ENCODE measurements at places on chromosomes 1 and 21. TPM values are rescaled to one million over a fixed set of nuclear protein-coding genes. Genes with fewer than 3 reads are reported as not detected.

The CLCA4 gene
- not detected for polyA plus RNA-seq

The OR10J1 gene
- polyA plus RNA-seq, result not detected

The CASZ1 gene
- 0.34 TPM for polyA plus RNA-seq

The WDR77 gene
- 62.0 TPM for polyA plus RNA-seq

The MSH4 gene
- polyA plus RNA-seq, result not detected

The FCGR1A gene
- polyA plus RNA-seq, result not detected

The VSIG8 gene
- polyA plus RNA-seq, result not detected

The MYOG gene
- polyA plus RNA-seq, result 0.03 TPM

The SYTL1 gene
- polyA plus RNA-seq, result 0.02 TPM

- DNase-seq, result peak; percentile 23
Measured at GRCh38 chr1:45685308-45686014, 872 bp downstream of the GPBP1L1 start.

GRCh38 chr1:197660389-197660788, 114.9 kb downstream of the DENND1B start:
- DNase-seq, result peak; percentile 51

- DNase-seq, result peak; percentile 37
Measured at GRCh38 chr1:114152508-114153260, 985 bp downstream of the SYT6 start.

DNA sequence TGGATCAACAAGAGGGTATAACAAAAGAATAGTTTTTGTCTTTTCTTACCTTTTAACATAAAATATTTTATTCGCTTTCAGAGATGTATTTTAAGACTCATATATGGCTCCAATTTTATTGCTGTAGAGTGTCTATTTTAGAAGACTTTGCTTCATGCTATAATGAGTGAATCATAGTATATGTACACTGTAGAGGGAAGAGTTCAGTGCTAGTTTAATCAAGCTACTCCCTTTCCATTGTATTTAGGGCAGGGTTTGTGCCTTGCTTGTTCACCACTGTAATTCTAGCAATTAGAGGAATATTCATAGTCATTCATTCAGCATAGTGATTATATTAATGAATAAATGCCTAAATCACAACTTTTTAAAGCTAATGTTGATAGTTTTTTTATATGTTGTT, 78.8 kb downstream of the CEP350 start:
- no peak for DNase-seq

DNA sequence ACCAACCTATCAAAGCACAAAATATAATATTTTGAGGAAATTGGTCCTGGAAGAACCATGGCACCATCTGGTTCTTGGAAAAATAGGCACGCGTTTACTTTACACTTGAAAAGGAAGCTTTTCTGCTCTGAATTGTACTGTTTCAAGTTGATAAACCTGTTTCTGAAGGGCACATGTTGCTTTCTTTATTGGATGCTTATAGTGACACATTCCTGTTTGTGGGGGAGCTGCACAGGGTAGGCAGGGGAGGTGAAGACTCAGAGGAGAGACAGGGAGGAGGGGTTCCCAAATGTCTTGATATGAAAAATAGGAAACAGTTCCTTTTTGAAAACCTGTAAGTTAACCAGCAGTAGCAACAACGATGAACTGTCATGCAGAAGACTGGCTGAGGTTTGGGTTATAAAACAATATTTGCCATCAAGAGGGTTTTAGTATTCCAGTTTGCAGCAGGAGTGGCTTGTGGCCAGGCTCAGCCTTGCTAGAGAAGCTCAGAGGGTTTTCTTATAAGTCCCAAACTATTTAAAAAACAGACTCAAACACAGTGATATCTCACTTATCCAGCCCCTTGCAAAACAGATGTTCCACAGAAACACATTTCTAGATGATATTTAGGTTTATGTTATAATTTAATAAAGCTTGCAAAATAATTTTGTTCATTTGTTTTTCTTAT, 127.0 kb upstream of the MROH9 start:
- DNase-seq, result no peak

DNA sequence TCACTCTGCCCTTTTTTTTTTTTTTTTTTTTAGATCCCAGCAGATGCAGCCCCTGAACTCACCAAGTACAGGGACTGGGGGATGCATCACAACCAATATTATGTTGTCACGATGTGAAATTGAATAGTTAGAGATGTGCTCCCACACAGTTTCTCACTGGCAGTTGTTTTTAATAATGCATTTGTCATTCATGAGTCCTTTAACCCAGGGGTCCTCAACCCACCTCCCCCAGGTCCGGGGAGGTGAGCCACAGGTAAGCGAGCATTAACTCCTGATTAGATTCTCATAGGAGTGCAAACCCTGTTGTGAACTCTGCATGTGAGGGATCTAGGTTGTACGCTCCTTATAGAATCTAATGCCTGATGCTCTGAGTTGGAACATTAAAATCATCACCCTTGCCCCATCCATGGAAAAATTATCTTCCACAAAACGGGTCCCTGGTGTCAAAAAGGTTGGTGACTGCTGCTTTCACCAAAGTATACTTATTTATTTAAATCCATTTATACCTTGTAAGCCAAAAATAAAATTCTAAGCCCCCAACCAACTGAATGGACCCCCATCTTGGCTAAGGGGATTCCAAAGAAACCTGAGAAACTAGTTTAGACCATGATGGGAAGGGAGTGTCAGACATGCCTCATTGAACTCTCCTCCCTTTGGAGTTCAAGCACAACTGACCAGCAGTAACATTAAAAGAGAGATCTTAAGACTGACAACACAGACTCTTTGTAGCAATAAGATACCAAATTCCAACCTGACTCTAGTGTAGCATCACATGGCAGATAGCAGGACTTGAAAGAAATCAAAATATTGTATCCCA, 119.3 kb upstream of the ATP1A1 start:
- no peak for DNase-seq

GRCh38 chr21:22791986-22792560, 1793.9 kb downstream of the NCAM2 start:
- DNase-seq, result peak; percentile 24

DNA sequence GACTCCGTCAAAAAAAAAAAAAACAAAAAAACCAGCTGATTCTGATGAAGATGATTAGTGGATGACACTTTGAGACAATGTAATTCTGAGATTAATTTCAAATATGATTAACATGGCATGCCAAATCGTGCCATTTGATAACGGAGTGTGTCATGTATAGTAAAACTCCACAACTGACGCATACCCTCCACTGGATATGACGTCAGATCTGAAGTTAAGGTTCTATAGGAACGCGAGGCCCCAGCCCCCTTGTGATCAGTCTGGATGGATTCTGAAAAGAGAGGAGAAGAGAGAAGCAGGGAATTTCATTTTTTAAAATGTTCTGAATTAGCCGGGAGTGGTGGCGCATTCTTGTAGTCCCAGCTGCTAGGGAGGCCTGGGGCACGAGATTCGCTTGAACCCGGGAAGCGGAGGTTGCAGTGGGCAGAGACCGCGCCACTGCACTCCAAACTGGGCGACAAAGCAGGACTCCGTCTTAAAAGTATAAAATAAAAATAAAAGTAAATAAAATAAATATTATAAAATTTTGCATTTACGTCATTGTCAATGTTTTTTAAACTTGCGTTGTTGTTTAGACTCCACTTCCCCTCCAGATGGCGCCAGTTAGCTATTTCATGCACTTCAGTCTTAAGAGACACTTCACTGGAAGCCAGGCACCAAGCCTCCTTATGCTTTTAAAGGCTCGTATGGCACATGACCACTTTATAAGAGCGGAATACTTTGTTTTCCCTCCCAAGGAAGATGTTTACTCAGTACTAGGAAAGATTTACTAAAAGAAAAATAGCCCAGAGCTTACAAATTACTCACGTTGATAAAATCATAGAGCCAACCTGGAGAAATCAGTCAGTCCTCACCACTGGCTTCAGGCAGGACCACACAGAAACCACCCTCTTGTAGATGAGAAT, 65.5 kb downstream of the UBE2U start:
- peak; percentile 93 for DNase-seq

- DNase-seq, result peak; percentile 70
Measured at GRCh38 chr21:33901412-33902288, 14.0 kb downstream of the ATP5PO start.

GRCh38 chr1:5903031-5903430, 89.2 kb downstream of the NPHP4 start:
- no peak for DNase-seq

- DNase-seq, result no peak
Measured at GRCh38 chr1:2474933-2475371, 1.1 kb upstream of the PLCH2 start.

GRCh38 chr21:17422931-17423330, 89.9 kb upstream of the CXADR start:
- DNase-seq, result no peak

All from fibroblast of lung (primary cell).